ENCODE measurements at places on chromosomes 4 and X. TPM values are rescaled to one million over a fixed set of nuclear protein-coding genes. Genes with fewer than 3 reads are reported as not detected.

DNA sequence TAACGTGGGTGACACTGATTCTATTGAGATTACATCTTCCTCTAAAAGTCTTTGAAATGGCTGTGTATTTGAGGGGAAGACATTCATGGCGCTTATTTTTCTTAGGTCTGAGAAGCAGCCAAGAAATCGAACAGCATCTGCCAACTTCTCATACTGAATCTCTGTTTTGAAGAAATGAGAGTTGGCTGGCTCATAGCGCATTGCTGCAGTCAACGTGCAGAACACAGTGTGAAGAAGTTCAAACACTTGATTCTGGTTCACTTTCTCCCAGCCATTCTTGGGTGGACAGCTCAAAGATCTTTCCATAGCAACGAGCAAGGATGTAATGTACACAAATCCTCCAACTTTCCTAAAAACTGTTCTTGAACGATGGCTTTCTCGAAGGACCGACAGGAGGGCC is 156.5 kb downstream of the WDFY3 start:
- H3K4me1 ChIP-seq: no peaks in the 10 kb centered on the region
- no peak overlapping the region for H3K4me3 ChIP-seq
- no peak for DNase-seq
- no peak overlapping the region for H3K27ac ChIP-seq
- H3K27me3 ChIP-seq: no peaks in the 10 kb centered on the region

DNA sequence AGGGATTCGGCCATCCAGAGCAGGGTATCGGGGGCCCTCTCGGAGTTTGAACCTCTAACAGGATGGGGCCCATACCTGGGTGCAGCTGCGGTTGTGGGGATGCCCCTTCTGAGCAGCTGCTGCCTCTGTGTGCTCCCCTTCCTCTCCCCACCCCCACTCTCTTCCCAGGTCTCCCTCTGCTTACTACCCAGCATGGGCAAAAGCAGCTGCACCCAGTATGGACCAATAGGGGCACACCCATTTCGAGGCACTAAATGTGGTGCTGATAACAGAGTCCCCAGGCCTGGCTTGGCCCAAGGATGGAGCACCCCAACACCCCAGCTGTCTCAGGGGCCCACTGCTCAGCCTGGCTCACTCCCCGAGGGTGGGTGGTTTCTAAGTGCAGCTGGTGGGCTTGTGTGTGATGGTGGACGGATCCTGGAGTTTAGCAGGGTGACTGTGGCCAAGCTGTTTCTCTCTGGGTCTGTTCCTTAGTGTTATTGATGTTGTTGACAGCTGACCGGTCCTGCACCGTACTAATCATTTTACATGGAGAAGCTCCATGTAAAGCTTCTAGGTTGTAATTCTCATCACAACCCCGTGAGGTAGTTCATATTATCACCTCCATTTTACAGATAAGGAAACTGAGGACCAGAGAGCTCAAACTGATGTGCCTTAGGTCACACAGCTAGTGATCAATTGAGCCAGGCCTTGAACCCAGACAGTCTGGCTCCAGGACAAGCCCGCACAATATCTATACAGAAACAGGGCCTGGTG is 13.1 kb upstream of the KIAA0232 start:
- H3K27me3 ChIP-seq: no peaks in the 10 kb centered on the region
- H3K36me3 ChIP-seq: no peaks in the 10 kb centered on the region
- peaks cover 19% of the 10 kb centered on the region for H3K4me1 ChIP-seq
- no peak overlapping the region for H3K27ac ChIP-seq

- no peaks in the 10 kb centered on the region for H3K27me3 ChIP-seq
- no peaks in the 10 kb centered on the region for H3K4me1 ChIP-seq
- DNase-seq: no peak
- no peak overlapping the region for H3K4me3 ChIP-seq
- peaks cover 6% of the 10 kb centered on the region for H3K36me3 ChIP-seq
- H3K27ac ChIP-seq: no peak overlapping the region
Measured at GRCh38 chrX:50107470-50107869, 93.3 kb downstream of the AKAP4 start.

DNA sequence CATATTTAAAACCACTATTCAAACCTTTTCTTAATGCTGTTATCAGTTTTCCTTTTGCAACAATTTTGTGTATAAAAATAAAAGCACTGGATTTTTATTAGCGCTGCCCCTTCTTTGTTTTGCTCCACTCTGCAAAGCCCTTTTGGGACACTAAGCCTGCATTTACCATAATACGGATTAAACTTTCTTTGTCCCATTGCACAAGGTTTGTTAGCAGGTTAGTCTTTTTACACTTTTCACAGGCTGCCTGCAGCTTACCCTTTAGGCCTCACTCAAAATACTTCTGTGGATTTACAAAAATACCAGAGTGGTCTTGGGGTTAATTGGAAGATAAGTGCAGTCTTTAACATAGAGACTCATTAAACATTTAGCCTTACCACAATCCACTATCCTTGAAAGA is 35.7 kb upstream of the MAB21L2 start:
- no peak overlapping the region for H3K4me3 ChIP-seq
- no peaks in the 10 kb centered on the region for H3K27me3 ChIP-seq
- H3K36me3 ChIP-seq: no peaks in the 10 kb centered on the region
- peaks cover 13% of the 10 kb centered on the region for H3K4me1 ChIP-seq
- no peak overlapping the region for H3K27ac ChIP-seq
- no peak for DNase-seq

Gene LAMP2
- 45.5 TPM for total RNA-seq

DNA sequence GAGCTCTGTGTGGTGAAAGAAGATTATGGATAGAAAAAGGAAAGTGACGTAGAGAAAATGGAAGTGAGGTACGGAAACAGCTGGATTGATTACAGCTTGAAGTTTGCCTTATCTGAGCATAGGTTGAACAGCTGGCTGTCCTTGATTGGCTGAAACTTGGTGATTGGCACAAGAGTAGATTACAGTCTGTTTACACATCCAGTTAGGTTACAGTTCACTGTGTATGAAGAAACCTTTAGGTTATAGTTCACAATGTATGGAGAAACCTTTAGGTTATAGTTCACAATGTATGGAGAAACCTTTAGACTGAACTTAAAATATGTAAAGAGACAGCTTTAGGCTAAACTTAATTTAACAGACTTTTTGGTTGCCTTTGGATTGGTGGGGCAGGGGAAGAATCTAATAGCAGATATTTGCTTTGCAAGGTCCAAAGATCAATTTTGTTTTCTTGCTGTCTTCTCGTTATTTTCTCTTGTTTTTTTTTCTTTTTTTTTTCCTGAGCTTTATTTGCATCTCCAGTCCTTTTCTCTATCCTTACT is 15.6 kb upstream of the ART3 start:
- no peaks in the 10 kb centered on the region for H3K36me3 ChIP-seq
- H3K27me3 ChIP-seq: no peaks in the 10 kb centered on the region
- H3K4me1 ChIP-seq: peaks cover 10% of the 10 kb centered on the region
- no peak overlapping the region for H3K4me3 ChIP-seq

- H3K27me3 ChIP-seq: no peaks in the 10 kb centered on the region
- no peaks in the 10 kb centered on the region for H3K36me3 ChIP-seq
- no peak overlapping the region for H3K27ac ChIP-seq
- no peak for DNase-seq
- peaks cover 6% of the 10 kb centered on the region for H3K4me1 ChIP-seq
Measured at GRCh38 chr4:142556570-142557238, 289.4 kb downstream of the INPP4B start.

DNA sequence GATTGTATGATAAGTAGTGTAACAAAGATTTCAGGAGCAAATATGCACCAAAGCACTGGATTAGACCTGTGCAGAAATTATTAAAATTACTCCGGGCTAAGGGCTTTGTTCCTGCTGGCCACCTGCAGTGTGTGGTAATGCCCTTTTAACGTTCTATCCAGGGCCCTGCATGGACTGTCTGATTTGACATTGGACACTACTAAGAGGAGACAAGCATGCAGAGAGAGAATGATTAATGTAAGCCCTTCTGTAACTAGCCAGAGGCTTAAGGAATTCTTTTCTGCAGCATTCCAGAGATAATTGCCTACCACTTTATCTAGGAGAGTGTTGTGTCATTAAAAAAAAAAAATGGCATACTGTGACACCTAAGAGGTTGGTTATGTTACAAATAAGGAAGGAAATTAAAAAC is 117.0 kb downstream of the PCDH7 start:
- H3K27ac ChIP-seq: no peak overlapping the region
- no peaks in the 10 kb centered on the region for H3K27me3 ChIP-seq
- DNase-seq: no peak
- H3K36me3 ChIP-seq: no peaks in the 10 kb centered on the region

DNA sequence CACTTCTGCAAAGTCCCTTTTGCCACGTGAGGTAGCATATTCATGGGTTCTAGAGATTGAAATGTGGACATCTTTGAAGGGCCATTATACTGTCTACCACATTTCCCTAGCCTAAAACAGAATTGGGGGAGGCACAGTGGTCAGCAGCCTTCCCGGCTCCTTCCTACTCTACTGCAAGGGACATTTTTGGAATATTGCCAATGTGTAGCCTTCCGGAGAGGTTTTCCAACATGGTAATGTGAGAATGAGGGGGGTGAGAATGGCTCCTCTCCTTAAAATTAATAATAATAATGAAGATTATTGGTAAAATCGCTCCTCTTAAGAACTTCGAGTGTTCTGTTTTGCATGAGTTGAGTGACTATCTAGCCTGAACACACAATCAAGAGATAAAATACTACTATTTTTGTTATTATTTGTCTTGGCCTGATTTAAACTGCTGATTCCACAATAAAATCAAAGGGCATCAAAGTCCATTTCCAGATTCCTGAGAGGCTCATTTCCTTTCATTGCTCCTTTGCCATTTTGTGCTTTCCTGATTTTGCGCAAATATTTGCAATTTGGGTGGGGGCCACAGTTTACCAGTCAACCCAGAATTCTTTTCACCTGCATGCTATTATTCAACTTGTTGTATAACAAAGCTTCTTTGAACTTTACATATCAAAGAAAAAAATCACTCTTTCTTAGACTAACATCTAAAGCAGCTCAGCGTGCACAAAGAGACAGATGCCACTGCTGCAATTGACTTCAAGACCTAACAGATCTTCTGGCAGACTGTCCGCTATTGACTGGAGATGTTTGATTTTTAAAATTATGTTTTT is 27.0 kb upstream of the TSPAN5 start:
- H3K36me3 ChIP-seq: no peaks in the 10 kb centered on the region
- peaks cover 18% of the 10 kb centered on the region for H3K4me1 ChIP-seq
- no peak overlapping the region for H3K4me3 ChIP-seq

Gene MID1IP1
- 52.9 TPM for total RNA-seq

All from neural crest cell (in vitro differentiated cells).